Transverse colon (tissue), 4 donors: ENCODE measurements at places on chromosomes 12 and 14. TPM values are rescaled to one million over a fixed set of nuclear protein-coding genes. Genes with fewer than 3 reads are reported as not detected.

DNA sequence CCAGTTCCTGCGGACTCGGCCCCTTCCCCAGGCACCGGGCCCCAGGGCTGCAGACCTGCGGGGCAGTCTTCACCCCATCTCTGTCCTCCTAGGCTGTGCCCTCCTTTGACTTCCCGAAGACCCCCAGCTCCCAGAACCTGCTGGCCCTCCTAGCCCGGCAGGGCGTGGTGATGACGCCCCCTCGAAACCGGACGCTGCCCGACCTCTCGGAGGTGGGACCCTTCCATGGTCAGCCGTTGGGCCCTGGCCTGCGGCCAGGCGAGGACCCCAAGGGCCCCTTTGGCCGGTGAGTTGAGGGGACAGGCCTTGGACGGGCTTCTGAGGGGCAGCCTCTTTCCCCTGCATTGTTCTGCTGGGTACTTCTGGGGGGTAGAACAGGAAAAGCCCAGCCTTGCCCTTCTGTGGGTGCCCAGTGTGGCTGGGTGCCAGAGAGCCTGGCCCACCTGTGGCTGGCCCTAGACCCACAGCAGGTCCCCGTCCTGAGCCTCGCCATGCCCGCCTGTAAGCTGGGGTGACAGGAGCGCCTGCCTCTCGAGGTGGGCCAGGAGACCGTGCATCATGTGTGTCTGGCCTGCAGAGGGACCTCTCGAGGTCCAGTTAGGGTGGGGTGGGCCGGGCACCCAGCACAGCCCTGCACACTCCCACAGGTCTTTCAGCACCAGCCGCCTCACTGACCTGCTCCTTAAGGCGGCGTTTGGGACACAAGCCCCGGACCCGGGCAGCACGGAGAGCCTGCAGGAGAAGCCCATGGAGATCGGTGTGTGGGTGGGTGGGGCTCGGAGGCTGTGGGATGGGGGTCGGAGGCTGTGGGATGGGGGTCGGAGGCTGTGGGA lies 12.6 kb upstream of the PUS1 start:
- no peak for DNase-seq

GRCh38 chr12:108035372-108035771 lies 93.7 kb upstream of the WSCD2 start:
- DNase-seq = no peak

GRCh38 chr12:74021937-74022336 lies 515.7 kb upstream of the ATXN7L3B start:
- peak; percentile 9 for DNase-seq

The ACRBP gene
- total RNA-seq = not detected

GRCh38 chr14:49853572-49854375 lies 1.2 kb upstream of the NEMF start:
- DNase-seq = peak; percentile 85

DNA sequence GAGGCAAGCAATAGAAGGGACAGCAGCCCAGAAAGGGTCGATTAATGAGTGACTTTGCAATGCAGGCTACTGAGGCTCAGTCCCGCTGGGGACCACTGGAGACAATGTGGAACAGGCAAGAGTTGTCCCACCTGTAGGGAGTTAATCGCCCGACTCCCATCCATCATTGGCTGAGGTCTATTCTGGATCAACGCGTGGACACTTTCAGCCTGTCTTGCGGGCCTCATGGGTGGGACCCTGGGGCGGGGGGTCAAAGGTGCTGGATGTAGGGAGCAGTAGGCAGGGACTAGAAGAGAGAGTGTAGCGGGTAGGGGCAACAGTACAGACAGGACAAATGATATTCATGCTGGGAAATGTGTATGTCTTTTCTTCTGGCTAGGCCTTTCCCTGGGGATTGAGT lies 6.1 kb downstream of the IFI27L2 start:
- no peak for DNase-seq

- no peak for DNase-seq
Observed at GRCh38 chr12:64616201-64616600, 5.9 kb downstream of the RASSF3 start.

- no peak for DNase-seq
Observed at GRCh38 chr14:24463884-24464785, 21.6 kb upstream of the SDR39U1 start.

DNA sequence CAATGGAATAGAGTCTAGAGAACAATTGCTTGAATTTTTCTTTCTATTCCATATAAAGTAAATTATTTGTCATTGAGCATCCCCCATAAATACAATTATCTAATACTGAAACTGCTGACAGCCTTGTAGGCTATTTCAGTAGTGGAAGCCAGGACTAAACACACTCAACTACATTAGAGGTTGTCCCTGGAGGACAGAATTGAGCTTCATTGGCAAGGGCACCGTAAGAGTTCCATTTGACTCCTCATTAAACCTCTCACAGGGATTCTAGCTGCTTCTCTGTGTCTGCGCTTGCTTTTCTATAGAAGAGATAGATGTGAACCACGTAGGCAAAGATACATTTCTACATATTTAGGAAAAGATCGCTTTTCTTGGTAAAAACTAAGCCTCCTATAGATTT lies 3.5 kb upstream of the PTPRO start:
- no peak for DNase-seq

The MYF5 gene
- total RNA-seq = not detected

The ASIC1 gene
- total RNA-seq = 0.75 TPM

GRCh38 chr14:76337635-76338545 lies 38.0 kb upstream of the ESRRB start:
- DNase-seq = no peak

DNA sequence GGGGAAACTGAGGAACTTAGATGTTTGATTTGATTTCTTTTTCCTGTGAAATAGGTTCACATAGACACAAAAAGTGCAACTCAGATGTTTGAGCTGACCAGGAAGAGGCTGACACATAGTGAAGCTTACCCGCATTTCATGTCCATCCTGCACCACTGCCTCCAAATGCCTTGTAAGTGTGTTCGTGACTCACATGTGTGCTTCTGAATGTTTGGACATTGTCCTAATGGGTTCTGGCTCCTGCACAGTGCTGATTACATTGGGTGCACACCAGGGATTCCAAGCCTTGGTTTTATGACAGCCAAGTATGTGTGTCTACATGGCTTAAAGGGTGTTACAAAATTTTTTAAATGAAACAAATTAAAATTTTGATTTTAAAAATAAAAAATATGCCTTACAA lies 137.4 kb downstream of the DAAM1 start:
- DNase-seq = no peak

DNA sequence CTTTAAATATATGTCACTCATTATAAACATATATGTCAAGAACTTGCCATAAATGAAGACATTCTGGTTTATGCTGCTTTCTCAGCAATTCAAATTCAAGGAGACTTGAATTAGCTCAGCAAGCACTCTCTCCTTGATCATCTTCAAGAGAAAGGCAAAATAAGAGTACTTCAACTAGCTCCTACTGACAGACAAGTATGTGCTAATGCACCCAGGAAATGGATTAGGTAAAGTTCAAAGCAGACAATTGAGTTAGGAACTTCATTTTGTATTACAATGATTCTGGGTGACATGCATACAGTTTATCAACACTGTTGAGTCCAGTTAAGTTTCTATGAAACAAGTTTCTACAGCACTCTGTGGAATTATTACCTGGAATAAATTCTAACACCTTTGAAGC lies 455.9 kb upstream of the USP15 start:
- DNase-seq = no peak

The KRT73 gene
- not detected for total RNA-seq

GRCh38 chr14:81437244-81437643 lies 37.1 kb upstream of the STON2 start:
- no peak for DNase-seq

The MANSC1 gene
- total RNA-seq = 25.3 TPM

GRCh38 chr12:7555752-7556151 lies 52.2 kb upstream of the CD163 start:
- DNase-seq = no peak

The TMED8 gene
- total RNA-seq = 9.2 TPM

DNA sequence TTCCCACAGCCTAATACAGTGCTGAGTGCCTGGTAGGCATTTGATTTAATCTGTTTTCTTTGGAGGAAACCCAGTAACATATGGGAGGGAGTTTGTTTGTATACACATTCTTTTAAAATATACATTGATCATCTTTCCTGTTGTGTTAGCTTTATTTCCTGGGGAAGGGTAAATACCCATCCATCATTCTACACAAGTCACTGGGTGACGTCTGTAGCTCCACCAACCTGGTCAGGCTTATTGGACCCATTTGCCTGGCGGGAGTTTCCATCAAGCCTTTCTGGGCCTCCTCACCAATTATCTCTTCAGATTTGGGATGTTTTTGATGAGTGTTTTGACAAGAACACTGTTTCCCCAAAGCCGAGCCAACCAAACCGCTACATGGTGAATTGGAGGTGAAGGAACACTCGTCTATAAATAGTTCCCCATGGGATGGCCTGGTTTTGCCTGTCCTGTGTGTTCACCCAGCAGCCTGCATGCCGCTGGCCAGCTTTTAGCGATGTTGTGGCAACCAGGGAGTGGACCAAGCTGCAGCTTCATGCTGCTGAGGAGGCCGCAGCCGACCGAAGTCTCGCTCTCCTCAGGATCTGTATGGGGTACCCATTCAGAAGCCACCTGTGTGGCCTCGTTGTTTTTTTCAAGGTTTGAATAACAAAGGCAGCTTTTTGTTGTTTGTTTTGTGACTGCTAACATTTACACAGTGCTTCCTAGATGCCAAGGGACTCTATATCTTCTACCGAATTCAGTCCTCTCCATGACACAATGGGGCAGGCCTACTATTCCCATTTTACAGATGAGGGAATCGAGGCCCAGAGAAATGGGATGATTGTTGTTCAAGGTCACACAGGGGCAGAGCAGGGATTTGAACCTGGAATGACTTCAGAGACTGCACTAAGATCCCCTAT lies 22.6 kb downstream of the PLXNC1 start:
- no peak for DNase-seq

DNA sequence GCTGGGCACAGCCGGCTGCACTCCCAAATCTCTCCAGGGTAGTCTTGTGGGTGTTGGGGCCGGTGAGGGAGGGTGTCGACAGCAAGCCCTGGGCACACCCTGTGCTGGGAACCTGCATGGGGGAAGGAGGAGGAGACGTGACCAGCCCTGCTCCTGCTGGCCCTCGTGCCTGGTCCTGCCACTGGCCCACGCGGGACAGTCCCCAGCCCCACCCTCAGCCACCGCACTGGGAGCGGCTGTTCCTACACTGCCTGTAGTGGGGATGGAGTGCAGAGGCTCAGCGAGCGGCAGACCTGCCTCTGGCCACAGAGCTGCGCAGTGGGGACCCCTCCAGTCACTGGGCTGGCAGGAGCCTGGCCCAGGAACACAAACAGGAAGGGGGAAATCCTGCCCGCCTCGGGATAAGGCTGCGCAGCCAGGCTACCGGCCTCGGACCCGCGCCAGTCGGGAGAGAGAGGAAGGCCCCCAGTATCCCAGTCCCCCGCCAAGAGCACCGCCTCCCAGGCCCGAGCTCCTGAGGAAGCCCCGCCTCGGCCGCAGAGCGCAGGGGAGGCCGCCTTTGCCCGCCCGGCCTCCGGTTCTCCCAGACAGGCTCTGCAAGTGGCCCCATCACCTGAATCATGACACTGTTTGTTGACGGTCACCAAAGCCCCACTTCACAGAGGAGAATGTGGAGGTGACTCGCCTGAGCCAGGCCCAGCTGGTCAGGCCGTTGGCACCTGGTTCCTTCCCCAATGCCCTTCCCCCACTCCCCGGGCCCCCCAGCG lies 10.6 kb downstream of the AHNAK2 start:
- no peak for DNase-seq

- DNase-seq = peak; percentile 85
Observed at GRCh38 chr14:104081261-104081835, 4.2 kb upstream of the ASPG start.
